ENCODE measurements at places on chromosomes 11 and 22.

DNA sequence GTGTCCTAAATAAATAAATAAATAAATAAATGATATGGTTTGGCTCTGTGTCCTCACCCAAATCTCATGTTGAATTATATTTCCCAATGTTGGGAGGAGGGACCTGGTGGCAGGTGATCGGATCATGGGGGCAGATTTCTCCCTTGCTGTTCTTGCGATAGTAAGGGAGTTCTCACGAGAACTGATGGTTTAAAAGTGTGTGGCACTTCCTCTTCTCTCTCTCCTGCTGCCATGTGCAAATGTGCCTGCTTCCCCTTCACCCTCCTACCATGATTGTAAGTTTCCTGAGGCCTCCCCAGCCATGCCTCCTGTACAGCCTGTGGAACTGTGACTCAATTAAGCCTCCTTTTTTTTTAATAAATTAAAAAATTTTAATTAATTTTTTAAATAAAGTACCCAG is 138.2 kb downstream of the FBXO7 start:
- ATAC-seq = no peak

DNA sequence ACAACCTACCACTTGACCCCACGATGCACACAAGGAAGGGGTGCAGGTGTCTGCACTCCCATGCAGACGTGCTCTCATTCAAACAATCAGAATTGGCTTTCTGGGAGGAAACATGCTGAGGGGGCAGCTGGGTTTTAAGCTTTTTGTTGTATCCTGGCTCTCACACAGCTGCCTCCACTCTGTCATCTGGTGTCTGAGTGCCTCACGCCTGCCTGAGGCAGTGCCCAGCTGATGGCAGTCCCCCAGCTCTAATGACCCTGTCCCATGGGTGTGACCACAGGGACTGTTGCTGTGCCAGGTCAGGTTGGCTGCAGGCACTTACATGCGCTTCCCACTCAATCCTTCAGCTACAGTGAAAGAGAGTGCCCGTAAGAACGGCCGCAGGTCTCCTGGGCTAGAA is 53.7 kb downstream of the ARFGAP3 start:
- ATAC-seq = no peak

DNA sequence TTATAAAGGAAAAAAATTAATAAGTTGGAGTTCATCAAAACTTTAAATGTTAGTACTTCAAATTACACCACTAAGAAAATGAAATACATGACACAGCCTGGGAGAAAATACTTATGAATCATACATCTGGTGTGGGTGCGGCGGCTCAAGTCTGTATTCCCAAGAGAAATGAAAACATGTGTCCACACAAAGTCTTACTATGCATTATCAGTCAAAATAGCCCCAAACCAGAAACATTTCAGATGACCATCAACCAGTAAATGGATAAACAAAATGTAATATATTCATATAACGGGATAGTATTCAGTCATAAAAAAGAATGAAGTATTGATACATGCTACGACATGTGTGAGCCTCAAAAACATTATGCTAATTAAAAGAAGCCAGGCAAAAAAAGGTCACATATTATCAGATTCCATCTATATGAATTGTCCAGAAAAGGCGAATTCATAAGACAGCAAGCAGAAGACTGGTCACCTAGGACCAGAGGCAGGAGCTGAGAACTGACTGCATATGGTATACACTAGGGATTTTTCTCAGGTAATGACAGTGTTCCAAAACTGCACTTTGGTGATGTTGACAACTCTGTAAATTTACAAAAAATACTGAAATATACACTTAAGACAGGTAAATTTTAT is 5.3 kb upstream of the AKIP1 start:
- no peak for ATAC-seq

DNA sequence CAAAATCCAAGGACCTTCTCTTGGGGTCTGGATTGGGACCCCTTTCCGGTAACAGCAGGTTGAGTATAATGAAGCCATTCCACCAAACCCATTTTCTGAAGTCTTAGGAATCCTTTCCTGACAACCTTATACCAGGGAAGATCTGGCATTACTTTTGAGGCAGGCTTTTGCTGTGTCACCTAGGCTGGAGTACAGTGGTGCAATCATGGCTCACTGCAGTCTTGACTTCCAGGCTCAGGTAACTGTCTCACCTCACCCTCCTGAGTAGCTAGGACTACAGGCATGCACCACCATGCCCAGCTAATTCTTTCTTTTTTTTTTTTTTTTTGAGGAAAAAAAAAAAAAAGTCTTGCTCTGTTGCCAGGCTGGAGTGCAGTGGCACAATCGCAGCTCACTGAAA is 55.8 kb upstream of the TREH start:
- ATAC-seq = no peak

- ATAC-seq = no peak
These were observed 16.7 kb downstream of the RRP8 start for GRCh38 chr11:6586434-6587359.

Measured in gastroesophageal sphincter (tissue), 4 donors.